ENCODE measurements at places on chromosomes 4 and X. TPM values are rescaled to one million over a fixed set of nuclear protein-coding genes. Genes with fewer than 3 reads are reported as not detected.
A peak's percentile ranks its signal among the peaks of the same experiment; 100 is the strongest.

DNA sequence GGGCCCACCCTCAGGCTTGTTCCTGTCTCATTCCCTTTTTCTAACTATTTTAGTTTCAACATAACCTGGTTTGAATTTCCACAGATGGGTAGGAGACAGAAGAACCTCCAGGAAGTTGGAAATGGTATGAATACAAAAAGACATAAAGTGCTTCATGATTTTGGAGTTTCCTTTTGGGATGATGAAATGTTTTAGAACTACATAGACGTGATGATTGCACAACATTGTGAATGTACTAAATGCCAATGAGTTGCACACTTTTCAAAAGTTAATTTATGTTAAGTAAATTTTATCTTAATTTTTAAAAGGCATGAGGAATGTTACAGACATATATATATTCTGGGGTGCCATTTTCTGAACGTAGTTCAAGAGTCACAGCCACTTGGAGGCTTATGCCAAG is 41.1 kb upstream of the IBSP start:
- no peaks in the 10 kb centered on the region for H3K36me3 ChIP-seq
- H3K4me3 ChIP-seq: no peak overlapping the region
- no peak overlapping the region for H3K27ac ChIP-seq
- H3K4me1 ChIP-seq: no peaks in the 10 kb centered on the region
- no peak for DNase-seq

GRCh38 chrX:153491351-153491914 is 3.3 kb upstream of the BGN start:
- no peaks in the 10 kb centered on the region for H3K4me1 ChIP-seq
- no peaks in the 10 kb centered on the region for H3K36me3 ChIP-seq
- DNase-seq: no peak
- H3K4me3 ChIP-seq: no peak overlapping the region
- no peak overlapping the region for H3K27ac ChIP-seq
- H3K27me3 ChIP-seq: no peaks in the 10 kb centered on the region

SLC2A9 gene
- total RNA-seq: 1.7 TPM

DNA sequence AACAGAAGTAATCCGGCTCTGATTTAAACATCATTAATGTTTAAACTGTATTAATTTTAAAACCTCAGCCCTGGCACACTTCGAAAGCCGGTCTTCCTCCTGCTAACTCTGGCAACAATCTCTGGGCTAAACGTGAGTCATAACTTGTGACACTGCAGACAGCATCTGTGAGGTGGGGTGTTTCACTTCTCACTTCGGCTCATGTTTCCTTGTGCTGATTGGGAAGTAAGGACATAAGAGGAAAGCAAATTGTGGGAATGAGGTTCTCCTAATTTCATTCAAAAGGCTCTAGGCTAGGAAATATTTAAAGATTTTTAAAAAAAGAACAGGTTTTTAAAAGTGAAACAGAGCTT is 139.9 kb upstream of the USP9X start:
- DNase-seq: no peak
- H3K36me3 ChIP-seq: no peaks in the 10 kb centered on the region

DNA sequence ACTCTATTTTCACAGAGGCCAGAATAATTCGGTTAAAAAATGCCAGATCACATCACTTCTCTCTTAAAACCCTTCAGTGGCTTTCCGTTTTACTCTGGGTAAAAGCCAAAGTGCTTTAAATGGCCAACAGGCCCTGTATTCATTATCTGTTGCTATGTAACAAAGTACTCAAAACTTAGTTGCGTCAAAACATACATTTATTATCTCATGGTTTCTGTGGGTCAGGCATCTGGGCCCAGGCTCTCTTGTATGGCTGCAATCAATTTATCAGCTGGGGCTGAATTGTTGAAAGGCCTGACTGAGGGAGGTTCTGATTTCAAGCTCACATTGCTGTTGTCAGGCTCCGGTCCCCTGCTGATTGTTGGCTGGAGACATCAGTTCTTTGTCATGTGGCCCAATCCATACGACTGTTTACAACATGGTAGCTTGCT is 72.7 kb upstream of the H2AZ1 start:
- DNase-seq: no peak
- H3K4me1 ChIP-seq: no peaks in the 10 kb centered on the region
- H3K4me3 ChIP-seq: no peak overlapping the region
- H3K27ac ChIP-seq: no peak overlapping the region
- H3K27me3 ChIP-seq: no peaks in the 10 kb centered on the region

- no peak for DNase-seq
- H3K27ac ChIP-seq: no peak overlapping the region
- no peaks in the 10 kb centered on the region for H3K27me3 ChIP-seq
Observed at GRCh38 chrX:133033010-133033409, 63.9 kb downstream of the USP26 start.

ZDHHC15 gene
- total RNA-seq: 0.19 TPM

XPNPEP2 gene
- 0.54 TPM for total RNA-seq

ZNF718 gene
- total RNA-seq: 3.0 TPM

DNA sequence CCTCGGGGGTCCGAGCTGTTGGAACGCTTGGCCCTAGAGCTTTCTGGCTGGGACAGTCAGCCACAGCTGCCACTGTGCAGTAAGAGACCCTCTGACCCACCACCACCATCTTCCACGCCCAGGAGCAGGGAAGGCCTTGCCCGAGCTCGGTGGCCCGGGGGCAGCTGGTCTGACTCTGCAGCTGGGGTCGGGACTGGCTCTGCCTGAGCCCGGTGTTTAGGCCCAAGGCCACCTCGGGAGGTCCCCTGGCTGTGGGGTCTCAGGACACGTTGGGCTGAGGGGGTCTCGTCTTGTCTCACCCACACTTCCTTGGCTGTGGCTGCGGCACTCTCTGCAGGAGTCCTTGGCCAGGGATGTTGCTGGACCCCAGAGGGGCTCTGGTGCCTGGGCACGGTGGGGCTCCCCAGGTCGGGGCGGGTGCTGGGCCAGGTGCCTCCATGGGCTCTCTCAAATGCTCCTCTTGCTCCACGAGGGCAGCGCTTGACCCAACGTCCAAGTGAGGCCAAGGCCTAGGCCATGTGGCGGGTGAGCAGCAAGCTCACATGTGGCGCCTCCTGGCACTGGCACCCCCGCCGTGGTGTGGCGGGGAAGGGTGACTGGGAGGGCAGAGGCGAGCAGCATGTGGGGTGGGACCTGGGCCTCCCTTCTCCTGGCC is 22.9 kb downstream of the DOK7 start:
- no peaks in the 10 kb centered on the region for H3K36me3 ChIP-seq
- DNase-seq: no peak
- H3K27me3 ChIP-seq: no peaks in the 10 kb centered on the region
- H3K4me1 ChIP-seq: peaks cover 40% of the 10 kb centered on the region
- no peak overlapping the region for H3K4me3 ChIP-seq

DNA sequence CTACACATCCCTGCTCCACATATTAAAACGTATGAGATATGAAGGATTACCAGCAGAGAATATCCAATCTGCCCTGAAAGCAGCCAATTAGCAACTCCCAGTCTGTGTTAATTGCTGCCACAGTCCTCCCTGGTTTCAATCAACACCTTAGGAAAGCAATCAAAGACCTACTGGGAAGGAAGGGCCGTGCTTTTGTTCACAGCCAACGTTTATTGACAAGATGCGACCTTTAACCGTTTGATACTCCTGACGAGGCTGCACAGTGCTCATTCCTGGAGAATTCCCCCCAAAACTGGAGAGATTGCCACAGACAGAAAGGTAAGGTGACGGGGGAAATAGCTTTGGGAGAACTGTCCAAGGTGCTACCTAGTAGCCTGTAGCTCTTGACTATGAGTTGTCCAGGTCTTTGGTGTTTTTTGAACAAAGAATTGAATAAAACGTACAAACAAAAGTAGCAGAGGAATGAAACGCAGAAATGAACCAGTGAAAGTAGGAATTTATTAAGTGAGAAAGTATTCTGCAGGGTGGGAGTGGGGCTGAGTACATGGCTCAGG is 596.5 kb downstream of the NLGN4X start:
- no peak overlapping the region for H3K4me3 ChIP-seq
- H3K27me3 ChIP-seq: no peaks in the 10 kb centered on the region
- no peaks in the 10 kb centered on the region for H3K36me3 ChIP-seq

GRCh38 chr4:187184508-187184907 is 460.9 kb upstream of the FAT1 start:
- no peak for DNase-seq
- H3K27ac ChIP-seq: no peak overlapping the region
- no peaks in the 10 kb centered on the region for H3K36me3 ChIP-seq
- no peaks in the 10 kb centered on the region for H3K27me3 ChIP-seq
- H3K4me1 ChIP-seq: no peaks in the 10 kb centered on the region

DNA sequence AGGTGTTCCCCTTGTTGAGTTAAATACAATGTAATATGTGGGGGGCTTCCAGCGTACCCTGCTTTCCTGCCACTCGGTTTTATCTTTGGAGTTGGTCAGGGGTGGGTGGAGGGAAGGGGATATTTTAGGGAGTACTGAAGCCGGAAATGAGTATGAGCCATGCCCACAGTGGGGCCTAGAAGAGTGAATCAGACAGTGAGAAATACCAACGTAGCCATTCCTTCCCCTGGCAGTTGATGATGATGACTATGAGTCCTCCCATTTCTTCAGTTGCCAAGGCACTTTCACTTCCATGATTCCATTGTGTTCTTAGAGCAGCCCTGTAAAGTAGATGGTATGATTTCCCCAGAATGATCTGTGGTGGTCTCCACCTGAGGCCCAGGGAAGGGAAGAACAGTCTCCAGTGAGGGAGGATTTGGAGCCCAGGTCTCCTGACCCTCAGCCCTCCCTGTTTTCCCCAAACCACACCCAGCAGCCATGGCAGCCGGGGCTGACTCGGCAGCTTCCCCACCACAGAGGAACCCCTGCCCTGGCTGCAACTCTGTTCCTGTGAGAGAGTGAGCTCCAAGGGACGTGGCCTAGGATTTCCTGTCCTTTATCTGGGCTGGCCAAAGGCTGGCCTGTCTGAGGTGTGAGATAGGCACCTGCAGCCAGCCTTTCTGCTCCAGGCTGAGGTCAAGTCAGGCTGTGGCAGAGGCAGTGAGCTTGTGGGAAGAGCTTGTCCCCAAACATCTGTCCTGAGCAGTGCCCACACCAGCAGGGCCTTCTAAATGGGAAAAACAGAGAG is 52.7 kb downstream of the STARD8 start:
- H3K4me1 ChIP-seq: peaks cover 30% of the 10 kb centered on the region
- H3K4me3 ChIP-seq: no peak overlapping the region
- H3K36me3 ChIP-seq: no peaks in the 10 kb centered on the region
- peak overlapping the region; percentile 75 for H3K27ac ChIP-seq
- H3K27me3 ChIP-seq: no peaks in the 10 kb centered on the region
- DNase-seq: no peak

DNA sequence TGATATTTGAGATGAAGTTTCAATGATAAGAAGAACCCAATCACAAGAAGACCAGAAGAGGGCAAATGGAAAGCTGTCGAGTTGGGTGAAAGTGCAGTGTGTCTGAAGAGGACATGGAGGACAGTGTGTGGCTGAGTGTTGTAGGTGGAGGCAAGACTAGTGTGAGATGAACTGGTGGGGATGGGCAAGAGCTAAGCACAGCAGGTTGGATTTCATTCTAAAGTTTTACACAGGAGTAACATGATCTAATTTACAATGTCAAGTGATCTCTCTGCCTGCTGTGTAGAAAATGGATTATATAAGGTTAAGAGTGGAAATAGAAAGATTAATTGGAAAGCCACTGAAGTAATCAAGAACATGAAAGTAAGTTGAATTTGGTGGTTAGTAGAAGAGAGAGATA is 208.6 kb upstream of the ETNPPL start:
- no peaks in the 10 kb centered on the region for H3K4me1 ChIP-seq
- H3K27me3 ChIP-seq: no peaks in the 10 kb centered on the region
- no peak overlapping the region for H3K4me3 ChIP-seq

DNA sequence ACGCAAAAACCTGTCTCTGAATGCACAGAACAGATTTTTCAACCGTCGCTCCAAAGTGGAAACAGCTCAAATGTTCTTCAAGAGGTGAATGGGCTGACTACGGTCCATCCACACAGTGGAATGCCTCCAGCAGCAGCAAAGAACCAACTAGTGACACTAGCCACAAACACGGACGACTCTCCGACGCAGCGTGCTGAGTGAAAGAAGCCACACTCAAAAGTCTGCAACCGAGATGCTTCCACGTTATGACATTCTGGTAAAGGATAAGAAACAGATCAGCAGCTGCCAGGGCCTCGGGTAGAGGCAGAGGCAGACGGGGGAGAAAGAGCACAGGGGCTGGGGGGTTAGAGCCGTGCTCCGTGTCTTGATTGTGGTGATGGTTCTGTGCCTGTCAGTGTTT is 125.2 kb downstream of the AFAP1 start:
- no peak for DNase-seq
- H3K36me3 ChIP-seq: no peaks in the 10 kb centered on the region
- no peak overlapping the region for H3K4me3 ChIP-seq
- peaks cover 15% of the 10 kb centered on the region for H3K4me1 ChIP-seq
- no peaks in the 10 kb centered on the region for H3K27me3 ChIP-seq
- no peak overlapping the region for H3K27ac ChIP-seq

PRDX4 gene
- 21.4 TPM for total RNA-seq
